ENCODE measurements at places on chromosomes 2 and 18.

- no peak for DNase-seq
Measured at GRCh38 chr18:58218117-58218516, 174.1 kb downstream of the NEDD4L start.

- no peak for DNase-seq
Measured at GRCh38 chr2:16649353-16650286, 16.0 kb downstream of the CYRIA start.

DNA sequence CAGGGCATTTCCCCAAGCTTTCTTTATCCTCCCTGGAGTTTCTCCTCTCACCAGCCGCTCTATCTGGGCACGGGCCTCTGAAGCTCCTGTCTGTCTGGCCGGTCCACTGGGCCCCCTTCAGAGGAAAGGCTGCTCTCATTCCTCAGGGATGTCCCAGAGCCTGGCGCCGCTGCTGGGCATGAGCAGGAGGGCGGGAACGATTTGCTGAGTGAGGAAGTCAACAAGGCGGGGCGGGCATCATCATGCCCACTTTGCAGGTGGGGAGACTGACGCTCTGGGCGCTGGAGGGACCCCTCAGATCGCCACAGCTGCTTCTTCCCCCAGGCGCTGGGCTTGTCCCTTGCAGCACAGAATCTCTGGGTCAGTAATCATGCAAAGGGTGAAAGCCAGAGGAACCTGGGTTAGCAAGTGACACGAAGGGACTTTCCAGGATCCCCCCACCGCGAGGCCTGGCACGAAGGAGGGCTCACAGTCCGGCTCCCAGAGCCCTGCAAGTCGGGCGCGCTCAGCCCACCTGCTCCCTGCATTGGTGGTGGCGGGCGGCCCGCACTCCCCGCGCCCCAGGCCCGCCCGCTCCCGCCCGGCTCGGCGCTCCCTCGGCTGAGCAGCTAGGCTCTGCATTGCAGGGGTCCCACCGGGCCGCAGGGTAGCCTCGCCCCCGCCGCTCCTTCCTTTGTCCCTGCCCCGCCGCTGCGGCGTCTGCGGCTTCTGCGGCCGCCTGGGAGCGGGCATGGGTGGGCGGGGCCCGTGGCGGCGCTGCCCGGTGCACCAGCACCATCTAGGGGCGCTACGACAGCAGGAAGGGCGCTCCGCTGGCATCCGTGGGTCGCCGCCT, 157.8 kb downstream of the CYRIA start:
- DNase-seq = no peak

GRCh38 chr2:82055846-82056245, 1751.3 kb upstream of the LRRTM1 start:
- DNase-seq = no peak

DNA sequence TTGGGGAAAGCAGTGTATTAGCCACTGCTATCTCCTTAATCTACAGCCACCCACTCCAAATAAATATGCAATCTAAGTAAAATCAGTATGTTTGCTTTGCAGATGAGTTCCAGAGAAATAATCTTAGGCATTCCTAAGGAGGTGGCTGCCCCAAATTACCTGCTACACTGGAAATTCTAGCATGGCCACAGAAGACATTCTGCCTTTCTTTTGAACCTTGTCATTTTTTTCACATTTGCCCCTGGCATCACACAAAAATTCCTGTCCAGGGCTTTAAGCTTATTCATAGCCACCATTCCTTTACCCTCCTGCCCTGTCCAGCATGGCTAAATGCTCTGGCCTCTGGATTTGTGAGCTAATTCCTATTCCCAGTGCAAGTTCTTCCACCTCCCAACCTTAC, 36.8 kb upstream of the FAM124B start:
- no peak for DNase-seq

GRCh38 chr2:181697571-181697970, 17.3 kb upstream of the NEUROD1 start:
- no peak for DNase-seq

DNA sequence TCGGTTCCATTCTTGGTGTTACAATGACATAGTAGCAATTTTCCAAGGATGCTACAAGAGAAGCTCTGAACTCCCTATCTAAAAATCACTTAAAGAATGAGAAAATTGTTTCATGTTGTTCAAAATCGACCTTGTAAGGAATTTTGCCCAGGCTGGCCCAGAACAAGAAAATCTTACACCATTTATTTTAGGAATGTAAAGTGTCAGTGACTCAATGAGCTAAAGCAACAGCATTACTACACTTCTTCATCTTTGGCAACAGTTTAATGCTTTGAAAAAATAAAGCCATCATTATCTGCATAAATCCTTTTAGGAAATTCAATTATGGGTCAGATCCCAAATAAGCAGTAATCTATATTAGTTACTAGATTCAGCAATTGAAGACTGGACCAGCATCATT, 38.6 kb downstream of the SLC25A12 start:
- no peak for DNase-seq

DNA sequence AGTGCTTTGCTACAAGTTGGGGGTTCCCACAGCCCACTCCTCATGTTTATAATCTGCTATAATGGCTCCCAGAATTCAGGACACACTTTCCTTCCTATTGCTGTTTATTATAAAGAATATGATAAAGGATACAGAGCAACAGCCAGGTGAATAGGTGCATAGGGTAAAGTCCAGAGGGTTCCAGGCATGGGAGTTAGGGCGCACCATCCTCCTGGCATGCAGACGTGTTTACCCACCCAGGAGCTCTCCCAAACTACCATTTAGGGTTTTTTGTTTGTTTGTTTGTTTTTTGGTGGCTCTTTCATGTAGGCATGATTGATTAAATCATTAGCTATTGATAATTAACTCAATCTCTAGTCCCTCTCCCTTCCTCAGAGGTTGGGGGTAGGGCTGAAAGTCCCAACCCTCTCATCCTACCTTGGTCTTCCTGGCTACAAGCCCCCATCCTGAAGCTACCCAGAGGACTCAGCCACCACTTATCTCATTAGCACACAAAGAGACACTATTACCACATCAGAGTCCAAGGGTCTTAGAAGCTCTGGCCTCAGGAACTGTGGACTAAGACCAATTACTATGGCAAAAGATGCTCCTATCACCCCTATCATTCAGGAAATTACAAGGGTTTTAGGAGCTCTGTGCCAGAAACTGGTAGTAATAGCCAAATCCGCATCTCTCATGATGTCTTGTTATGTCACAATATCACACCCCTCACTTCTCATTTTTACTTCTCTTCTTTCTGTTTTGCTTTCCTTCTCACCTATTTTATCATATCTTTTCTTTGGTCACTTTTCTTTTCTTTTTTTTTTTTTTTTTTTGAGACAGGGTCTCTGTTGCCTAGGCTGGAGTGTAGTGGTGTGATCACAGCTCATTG, 154.9 kb upstream of the TTC39C start:
- DNase-seq = no peak

GRCh38 chr2:69724540-69725159, 17.3 kb upstream of the ANXA4 start:
- DNase-seq = peak; percentile 94

DNA sequence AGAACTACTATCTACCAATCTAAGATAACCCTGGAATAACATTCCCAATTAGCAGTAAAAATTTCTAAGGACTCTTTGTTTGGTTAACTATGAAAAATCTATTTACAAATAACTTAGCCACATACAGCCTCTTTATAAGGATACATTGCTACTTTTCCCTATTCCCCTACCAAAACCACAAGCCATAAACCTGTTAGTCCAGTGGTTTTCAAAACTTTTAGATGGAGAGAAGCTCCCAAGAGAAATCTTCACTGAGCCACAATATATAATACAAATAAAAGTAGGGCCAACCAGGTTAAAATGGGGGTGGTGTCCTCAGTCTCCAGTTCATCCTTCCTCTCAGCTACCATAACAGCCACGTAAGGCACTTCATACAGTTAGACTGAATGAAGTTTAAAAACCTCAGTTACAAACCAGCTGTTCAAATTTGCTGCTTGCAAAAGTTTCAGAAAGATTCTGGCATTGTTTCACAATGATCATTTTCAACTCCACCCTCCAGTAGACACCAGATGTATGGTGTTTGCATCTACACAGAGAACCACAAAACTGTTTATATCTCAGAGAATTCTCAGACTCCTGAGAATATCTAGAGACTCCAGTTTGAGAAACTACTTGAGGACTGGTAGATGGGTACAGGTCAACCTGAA, 26.0 kb downstream of the SOS1 start:
- no peak for DNase-seq

DNA sequence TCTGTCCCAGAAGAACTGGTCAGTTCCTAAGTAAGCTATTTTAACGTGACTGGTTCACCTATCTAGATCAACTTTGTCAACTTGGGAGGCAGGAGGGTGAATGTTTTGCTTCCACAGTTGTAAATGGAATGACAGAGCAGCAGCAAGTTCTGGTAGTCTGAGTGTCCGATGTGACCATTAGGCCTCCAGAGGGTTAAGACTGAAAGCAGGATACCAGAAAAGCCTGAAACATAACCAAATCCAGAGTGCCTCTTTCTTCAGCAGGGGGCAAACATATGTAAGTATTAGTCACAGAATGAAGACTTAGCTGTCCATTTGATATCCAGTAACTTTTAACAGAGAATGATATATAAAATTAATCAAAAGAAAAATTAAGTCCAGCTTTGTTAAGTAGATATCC, 9.2 kb downstream of the HOXD3 start:
- DNase-seq = no peak

DNA sequence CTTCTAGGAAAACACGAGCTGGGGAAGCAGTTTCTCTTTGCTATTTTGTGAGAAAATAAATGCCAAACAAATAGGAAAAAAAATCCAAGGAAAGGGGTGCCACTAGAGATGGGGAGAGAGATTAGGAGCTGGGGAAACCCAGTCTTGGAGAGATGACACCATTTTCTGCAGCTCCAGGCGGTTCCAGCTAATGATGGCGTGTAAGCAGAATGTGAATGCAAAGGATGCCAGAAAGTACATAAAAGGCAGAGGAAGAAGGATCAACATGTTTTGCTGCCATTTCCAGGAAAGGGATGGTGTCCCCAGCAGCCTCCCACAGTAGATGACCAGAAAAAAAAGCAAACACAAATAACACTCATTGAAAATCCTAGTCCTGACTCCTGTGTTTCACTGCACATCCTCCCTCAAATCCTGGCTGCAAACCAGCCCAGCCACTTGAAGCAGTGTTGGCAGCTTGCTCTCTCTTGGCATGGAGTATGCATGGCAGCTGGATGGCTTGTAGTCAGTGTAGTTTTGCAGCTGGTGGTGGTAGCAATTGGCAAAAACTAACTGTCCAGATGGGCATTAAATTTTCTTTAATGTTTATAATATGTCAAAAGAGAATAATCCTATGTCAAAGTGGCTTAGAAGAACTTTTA, 93.6 kb downstream of the FTCDNL1 start:
- no peak for DNase-seq

DNA sequence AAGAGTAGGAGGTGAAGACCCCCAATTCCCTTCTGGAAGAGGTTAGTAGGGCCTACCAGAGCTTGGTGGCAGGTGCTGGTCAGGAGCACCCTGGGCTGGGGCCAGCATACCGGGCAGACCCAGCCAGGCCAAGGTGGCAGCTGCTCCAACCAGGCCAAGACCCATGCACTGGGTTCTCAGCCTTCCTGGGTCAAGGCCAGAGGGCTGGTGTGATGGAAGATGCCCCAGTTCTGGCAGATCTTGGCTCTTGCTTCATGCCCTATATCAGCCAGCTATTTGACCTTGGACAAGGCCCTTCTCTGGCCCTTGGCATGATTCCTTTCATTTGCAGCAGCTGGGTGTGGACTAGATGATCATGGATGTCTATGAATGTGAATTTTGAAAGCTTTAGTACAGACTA, 57.7 kb downstream of the PRKCE start:
- DNase-seq = no peak

DNA sequence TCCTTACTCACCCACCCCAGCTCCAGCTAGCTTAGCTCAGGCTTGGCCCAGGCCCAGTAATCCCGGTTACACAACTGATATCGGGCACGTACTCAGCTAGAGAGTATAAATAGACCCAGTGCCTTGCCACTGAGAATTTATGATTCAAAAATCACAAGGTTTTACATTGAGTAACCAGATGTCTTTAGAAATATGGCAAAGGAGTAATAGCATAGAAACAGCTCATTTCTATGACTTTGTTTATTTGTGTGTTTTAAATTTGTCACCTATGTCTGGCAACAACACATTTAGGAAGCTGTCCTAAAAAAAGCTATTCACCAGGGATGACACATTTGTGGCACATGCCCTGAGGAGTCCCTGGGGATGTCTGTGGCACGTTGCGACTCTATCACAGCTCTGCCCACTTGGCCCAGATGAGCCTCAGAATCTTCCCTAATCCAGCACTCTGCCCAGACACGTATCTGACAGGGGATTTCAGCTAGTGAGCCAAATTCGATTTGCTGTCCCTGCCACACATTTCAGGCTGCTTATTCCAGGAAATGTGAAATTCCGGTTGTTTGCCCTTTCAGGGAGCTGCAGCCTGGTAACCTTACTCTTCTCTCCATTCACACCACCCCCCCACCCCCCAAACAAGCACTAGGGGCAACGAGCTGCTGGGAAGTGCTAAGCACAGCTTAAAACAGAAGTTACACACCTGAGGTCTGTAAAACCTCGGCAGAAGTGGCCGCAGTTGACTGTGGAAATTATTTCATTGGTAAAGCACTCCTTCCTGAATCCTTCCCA, 85.4 kb upstream of the ZCCHC2 start:
- DNase-seq = no peak

GRCh38 chr2:177625744-177626650, 233.4 kb downstream of the AGPS start:
- no peak for DNase-seq
